ENCODE measurements at places on chromosomes 7 and 10.

DNA sequence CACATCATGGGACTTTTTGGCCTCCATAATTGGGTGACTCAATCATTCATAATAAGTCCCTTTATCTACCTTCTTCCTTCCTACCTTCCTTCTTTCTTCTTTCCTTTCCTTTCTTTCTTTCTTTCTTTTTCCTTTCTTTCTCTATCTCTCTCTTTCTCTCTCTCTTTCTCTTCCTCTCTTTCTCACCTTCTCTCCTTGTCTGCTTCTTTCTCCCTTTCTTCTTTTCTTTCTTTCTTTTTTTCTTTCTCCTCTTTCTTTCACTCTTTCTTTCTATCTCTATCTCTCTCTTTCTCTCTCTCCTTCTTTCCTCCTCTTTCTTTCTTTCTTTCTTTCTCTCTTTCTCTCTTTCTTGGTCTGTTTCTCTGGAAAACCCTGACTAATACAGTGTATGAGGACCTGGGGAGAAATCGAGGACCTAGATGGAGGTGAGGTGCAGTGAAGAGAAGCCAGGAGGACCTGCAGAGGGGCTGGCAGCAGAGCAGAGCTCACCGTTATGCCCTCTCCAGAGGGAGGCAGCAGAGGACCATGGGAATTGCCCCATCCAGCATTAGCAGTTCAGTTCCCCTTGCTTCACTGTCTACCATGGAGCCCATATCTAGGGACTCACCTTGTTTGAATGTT, 52.7 kb upstream of the BTRC start:
- no peak for DNase-seq

- DNase-seq = no peak
Observed at GRCh38 chr7:101129603-101130117, 2.8 kb downstream of the SERPINE1 start.

DNA sequence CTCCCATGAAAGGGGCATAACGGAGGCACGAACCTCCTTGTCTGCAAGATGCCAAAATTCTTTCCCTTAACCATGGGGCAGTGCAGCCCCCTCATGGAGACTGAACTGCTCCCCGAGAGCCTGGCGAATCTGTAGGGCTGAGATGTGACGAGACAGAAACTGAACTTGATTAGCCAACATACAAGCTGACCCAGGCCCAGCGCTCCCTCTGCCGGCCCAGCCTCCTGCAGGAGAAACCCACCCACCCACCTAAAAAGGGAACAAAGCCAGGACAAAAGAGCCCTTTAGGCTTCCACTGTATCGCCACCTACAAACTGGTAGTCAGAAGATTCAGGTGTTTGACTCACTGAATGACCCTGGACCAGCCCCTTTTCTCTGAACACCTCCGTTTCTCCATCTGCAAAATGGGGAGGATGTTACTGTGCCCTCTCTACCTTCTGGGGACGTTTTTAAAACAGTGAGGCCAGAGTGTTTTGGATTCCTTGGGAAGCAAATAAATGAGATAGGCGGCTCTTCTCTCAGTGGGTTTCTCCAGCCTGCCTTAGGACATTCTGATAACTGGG, 58.4 kb downstream of the C10orf105 start:
- DNase-seq = no peak

DNA sequence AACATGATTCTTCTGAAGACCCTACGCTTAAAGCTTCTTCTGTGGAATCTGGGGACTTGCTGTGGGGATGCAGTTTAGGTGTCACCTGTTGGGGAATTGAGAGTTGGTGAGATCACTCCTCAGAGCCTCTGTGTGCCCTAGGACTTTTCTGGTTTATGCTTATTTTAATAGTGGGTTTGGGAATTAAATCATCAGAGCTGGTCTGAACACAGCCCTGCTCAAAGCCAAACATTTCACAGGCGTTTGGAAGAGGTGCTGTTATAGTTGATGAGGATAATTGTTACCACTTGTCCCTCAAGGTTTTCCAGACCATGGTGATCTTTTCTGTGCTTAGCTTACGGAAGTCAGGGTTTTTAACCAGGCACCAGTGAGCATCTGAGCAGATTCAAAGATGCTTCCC, 106.1 kb downstream of the EBLN1 start:
- DNase-seq = no peak

Data from Right ventricle myocardium inferior (tissue), 1 donor.